ENCODE measurements at places on chromosomes 4 and X. TPM values are rescaled to one million over a fixed set of nuclear protein-coding genes. Genes with fewer than 3 reads are reported as not detected.

GRCh38 chrX:124462931-124463330 lies 116.6 kb downstream of the SH2D1A start:
- no peak for DNase-seq

BTC gene
- not detected for total RNA-seq

TBC1D8B gene
- total RNA-seq = 17.3 TPM

PABPC5 gene
- 1.8 TPM for total RNA-seq

- DNase-seq = no peak
Observed at GRCh38 chrX:45368705-45369104, 168.0 kb upstream of the DIPK2B start.

UGT2A2 gene
- total RNA-seq = not detected

- no peak for DNase-seq
Observed at GRCh38 chr4:9989918-9990635, 31.2 kb downstream of the SLC2A9 start.

GRCh38 chr4:108058685-108059440 lies 69.2 kb downstream of the HADH start:
- no peak for DNase-seq

DNA sequence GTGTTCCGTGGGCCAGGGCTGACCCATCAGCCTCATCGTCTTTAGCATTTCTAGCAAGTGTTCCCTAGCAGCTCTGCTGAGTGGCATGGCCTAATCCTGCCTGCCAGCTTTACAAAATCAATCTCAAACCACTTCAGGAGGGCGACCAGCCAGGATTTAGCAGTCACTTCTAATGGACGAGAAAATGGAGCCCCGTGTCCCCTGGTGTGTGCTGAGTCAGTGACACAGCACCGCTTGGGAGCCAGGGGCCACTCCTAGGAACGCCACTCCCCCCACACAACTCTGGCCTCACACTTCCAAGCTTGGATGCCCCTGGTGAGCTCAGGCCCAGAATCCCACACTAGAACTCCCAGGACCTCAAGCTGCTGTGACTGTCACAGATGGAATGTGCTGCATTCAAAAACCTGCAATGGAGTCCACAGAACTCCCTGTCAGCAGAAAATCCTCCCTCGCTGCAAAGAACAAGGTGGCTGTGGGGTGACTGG lies 311.2 kb upstream of the GATB start:
- no peak for DNase-seq

DNA sequence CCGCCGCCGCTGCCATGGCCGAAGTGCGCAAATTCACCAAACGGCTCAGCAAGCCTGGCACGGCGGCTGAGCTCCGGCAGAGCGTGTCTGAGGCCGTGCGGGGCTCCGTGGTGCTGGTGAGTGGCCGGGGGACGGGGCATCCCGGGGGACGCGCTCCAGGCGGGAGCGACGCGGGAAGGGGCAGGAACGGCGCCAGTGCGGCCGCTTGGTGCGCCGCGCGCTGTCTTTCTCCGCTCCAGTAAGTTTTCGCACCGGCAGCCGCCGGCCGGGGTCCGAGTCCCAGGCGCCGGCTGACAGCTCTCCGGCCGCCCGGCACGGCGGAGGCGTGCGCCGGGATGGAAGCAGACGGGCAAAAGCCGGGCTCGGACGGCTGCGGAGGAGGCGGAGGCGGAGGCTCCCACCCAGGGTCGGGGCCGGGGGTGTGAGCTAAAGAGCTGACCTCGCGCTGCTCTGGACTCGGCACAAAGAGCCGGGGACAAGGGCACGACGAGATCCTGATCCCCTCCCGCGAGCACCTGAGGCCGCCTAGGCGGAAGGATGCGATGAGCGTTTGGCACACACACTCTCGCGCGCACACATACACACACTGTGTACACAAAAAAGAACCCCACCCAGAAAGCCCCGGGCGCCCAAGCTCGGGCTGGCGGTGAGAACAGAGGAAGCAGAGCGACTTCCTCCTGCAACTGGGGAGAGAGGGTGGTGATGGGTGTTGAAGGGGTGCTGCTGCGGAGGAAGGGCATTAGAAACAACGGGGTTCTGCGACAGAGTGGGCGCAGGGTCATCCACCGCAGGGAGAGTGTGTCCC lies 545 bp downstream of the DOCK11 start:
- DNase-seq = no peak

PASD1 gene
- total RNA-seq = not detected

EGFL6 gene
- total RNA-seq = 0.27 TPM

NRK gene
- 4.1 TPM for total RNA-seq

HDX gene
- total RNA-seq = 2.9 TPM

- no peak for DNase-seq
Observed at GRCh38 chrX:74925225-74926088, at the start of gene NEXMIF. TSS of gene NEXMIF (minus strand) at chrX:74925452.

GRCh38 chrX:111567542-111568255 lies 56.3 kb downstream of the SERTM2 start:
- DNase-seq = no peak

IRS4 gene
- total RNA-seq = not detected

NSDHL gene
- 11.7 TPM for total RNA-seq

CDKL2 gene
- 7.5 TPM for total RNA-seq

DNA sequence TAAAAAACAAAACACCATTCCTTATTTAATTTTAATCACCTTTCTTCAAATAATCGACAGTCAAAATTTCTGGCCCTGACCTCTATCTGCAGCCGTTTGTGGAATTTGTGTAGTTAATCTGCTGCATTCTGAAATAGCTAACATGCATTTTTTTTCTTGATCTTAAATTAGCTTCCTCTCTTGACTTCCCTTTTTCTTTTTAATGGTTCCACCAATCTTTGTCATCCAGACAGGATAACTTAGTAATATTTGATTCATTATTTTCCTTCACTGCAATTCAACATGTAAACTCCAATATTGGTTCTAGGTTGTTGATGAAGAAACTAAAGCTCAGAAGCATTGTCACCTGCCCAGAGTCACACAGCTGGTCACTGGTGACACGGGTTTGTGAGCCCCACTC lies 77.3 kb downstream of the ARHGAP10 start:
- DNase-seq = no peak
